Ascending aorta (tissue), 2 donors: ENCODE measurements at places on chromosomes 13 and 19.
A peak's percentile ranks its signal among the peaks of the same experiment; 100 is the strongest.

DNA sequence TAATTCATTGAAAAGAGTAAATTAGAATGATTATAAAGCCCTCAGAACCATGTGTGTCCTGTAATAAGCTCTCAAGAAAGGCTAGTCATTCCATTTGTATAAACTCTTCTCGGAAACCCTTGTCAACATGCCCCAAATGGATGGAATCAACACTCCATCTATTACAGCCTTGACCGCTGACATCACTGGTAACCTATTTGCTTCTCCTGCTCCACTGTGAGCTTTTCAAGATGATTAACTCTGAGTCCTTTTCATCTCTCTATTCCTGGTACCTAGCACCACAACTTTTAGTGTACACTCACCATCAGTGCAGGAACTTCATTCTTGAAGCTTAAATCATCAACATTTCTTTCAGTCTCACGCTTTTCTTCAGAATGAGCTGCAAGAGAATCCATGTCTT lies 612.0 kb downstream of the DCT start:
- no peak for DNase-seq
- H3K4me3 ChIP-seq: no peak overlapping the region
- no peaks in the 10 kb centered on the region for H3K36me3 ChIP-seq
- no peaks in the 10 kb centered on the region for H3K4me1 ChIP-seq
- H3K27me3 ChIP-seq: no peaks in the 10 kb centered on the region
- no peak overlapping the region for H3K27ac ChIP-seq

- DNase-seq: no peak
- H3K4me3 ChIP-seq: no peak overlapping the region
- no peaks in the 10 kb centered on the region for H3K4me1 ChIP-seq
- no peaks in the 10 kb centered on the region for H3K27me3 ChIP-seq
Observed at GRCh38 chr13:96229356-96229755, 139.4 kb downstream of the HS6ST3 start.

GRCh38 chr13:113756441-113757097 lies 2.5 kb upstream of the TMEM255B start:
- no peaks in the 10 kb centered on the region for H3K36me3 ChIP-seq
- no peaks in the 10 kb centered on the region for H3K27me3 ChIP-seq
- no peak for DNase-seq
- no peak overlapping the region for H3K4me3 ChIP-seq
- H3K27ac ChIP-seq: no peak overlapping the region
- H3K4me1 ChIP-seq: peaks cover 6% of the 10 kb centered on the region

DNA sequence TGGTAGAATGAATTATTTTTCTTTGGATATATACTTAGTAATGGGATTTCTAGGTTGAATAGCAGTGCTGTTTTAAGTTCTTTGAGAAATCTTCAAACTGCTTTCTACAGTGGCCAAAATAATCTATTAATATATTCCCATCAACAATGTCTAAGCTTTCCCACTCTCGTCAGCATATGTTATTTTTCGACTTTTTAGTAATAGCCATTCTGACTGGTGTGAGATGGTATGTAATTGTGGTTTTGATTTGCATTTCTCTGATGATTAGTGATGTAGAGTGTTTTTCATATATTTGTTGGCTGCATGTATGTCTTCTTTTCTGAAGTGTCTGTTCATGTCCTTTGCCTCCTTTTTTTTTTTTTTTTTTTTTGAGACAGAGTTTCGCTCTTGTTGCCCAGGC lies 90.2 kb upstream of the CSNK1A1L start:
- H3K27me3 ChIP-seq: no peaks in the 10 kb centered on the region
- no peak for DNase-seq
- no peaks in the 10 kb centered on the region for H3K4me1 ChIP-seq
- no peak overlapping the region for H3K27ac ChIP-seq
- H3K4me3 ChIP-seq: no peak overlapping the region
- no peaks in the 10 kb centered on the region for H3K36me3 ChIP-seq

GRCh38 chr19:52938761-52939160 lies 15.5 kb upstream of the ZNF888 start:
- no peaks in the 10 kb centered on the region for H3K36me3 ChIP-seq
- H3K4me1 ChIP-seq: no peaks in the 10 kb centered on the region
- no peak overlapping the region for H3K4me3 ChIP-seq
- H3K27ac ChIP-seq: no peak overlapping the region

DNA sequence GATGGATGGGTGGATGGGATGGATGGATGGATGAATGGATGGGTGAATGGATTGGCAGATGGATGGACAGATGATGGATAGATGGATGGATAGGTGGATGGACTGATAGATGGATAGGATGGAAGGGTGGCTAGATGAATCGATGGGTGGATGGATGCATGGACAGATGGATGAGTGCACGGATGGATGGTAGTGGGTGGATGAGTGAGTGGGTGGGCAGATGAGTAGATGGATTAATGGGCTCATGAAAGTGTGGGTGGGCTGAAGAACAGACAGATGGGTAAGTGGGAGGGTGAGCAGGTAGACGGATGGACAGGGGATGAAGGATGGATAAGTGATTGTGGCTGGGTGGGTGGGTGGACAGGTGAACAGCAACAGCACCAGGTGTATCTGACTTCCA lies 5.7 kb downstream of the SEMA6B start:
- H3K27ac ChIP-seq: no peak overlapping the region
- no peaks in the 10 kb centered on the region for H3K4me1 ChIP-seq
- DNase-seq: no peak
- H3K36me3 ChIP-seq: no peaks in the 10 kb centered on the region
- no peak overlapping the region for H3K4me3 ChIP-seq

- no peak overlapping the region for H3K4me3 ChIP-seq
- DNase-seq: no peak
- H3K27me3 ChIP-seq: no peaks in the 10 kb centered on the region
- no peak overlapping the region for H3K27ac ChIP-seq
Observed at GRCh38 chr19:34985249-34986022, 14.7 kb upstream of the GRAMD1A start.

- H3K4me3 ChIP-seq: no peak overlapping the region
- H3K27ac ChIP-seq: no peak overlapping the region
- no peaks in the 10 kb centered on the region for H3K4me1 ChIP-seq
- DNase-seq: no peak
Observed at GRCh38 chr19:41443813-41444455, 978 bp downstream of the ERICH4 start.

DNA sequence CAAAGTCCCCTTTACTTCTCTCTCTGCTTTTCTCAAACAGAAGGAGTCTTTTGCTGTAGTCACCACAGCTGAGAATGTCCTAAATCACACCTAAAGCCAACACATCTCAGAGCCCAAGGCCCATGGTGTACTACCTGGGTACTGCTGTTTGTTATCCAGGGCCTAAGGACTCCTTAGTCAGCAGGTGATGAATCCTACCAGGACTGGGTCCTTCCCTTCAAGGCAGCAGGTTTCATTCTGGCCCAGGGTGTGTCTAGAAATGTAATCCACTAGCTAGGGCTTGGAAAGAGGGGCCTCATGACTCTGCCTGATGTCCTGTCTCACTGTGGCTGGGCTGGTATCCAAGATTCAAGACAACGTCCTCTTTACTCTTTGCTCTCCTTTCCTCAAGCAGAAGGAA lies 36.2 kb upstream of the ENOX1 start:
- H3K27me3 ChIP-seq: no peaks in the 10 kb centered on the region
- no peak overlapping the region for H3K4me3 ChIP-seq
- no peaks in the 10 kb centered on the region for H3K4me1 ChIP-seq
- no peaks in the 10 kb centered on the region for H3K36me3 ChIP-seq
- no peak for DNase-seq
- H3K27ac ChIP-seq: no peak overlapping the region

- H3K4me3 ChIP-seq: no peak overlapping the region
- peak overlapping the region; percentile 97 for H3K27ac ChIP-seq
- H3K27me3 ChIP-seq: no peaks in the 10 kb centered on the region
- peaks cover 8% of the 10 kb centered on the region for H3K36me3 ChIP-seq
- peak; percentile 80 for DNase-seq
Observed at GRCh38 chr19:681029-682019, 5.1 kb downstream of the FSTL3 start.

DNA sequence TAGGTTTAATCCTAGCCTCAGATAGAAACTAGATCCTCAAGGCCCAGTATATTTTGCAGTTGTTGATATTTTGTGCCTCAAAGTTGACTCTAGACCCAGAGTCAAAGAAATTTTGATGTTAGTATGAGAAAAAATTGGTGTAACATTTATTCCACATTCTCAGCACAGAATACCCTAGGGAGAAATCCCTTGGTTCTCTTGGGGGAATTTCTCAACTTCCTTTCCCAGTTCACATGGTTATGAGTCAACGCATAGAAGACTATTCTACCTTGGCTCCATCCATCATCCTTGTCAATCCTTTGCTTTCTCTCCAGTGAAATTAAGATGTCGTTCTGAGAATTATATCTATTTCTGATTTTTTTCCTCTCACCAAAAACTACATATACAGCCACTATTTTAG lies 145.3 kb downstream of the POSTN start:
- H3K27me3 ChIP-seq: no peaks in the 10 kb centered on the region
- no peaks in the 10 kb centered on the region for H3K36me3 ChIP-seq
- H3K4me3 ChIP-seq: no peak overlapping the region

DNA sequence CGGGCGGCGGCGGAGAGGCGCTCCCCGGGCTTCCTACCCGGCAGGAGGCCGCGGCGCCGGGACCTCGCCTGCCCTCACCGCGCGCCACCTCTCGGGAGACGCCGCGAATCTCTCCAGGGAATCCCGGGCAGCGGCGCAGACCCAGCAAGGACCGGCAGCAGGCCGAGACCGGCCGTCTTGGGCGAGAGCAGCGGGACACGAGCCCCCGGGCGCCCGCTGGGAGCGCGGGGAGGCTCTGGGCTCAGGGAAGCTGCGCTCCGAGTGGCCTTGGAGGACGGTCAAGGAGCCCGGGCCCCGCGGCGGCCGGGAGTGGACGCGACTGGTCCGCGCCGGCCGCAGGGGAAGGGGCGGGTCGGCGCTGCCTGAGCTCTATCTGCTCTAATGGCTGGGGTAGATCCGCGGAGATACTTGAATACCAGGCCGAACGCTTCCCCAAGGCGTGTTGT lies 14.7 kb downstream of the CDX2 start:
- H3K4me3 ChIP-seq: peak overlapping the region; percentile 49
- peaks cover 2% of the 10 kb centered on the region for H3K4me1 ChIP-seq
- DNase-seq: no peak
- H3K27ac ChIP-seq: no peak overlapping the region
- peaks cover 14% of the 10 kb centered on the region for H3K27me3 ChIP-seq

GRCh38 chr13:90403330-90404082 lies 944.0 kb upstream of the MIR17HG start:
- no peaks in the 10 kb centered on the region for H3K27me3 ChIP-seq
- H3K4me3 ChIP-seq: no peak overlapping the region
- no peak for DNase-seq
- no peaks in the 10 kb centered on the region for H3K36me3 ChIP-seq
- H3K4me1 ChIP-seq: no peaks in the 10 kb centered on the region

- H3K36me3 ChIP-seq: peaks cover 48% of the 10 kb centered on the region
- DNase-seq: no peak
- H3K4me1 ChIP-seq: no peaks in the 10 kb centered on the region
- H3K27me3 ChIP-seq: no peaks in the 10 kb centered on the region
- H3K27ac ChIP-seq: no peak overlapping the region
Observed at GRCh38 chr19:48237057-48237456, 18.7 kb downstream of the CARD8 start.

DNA sequence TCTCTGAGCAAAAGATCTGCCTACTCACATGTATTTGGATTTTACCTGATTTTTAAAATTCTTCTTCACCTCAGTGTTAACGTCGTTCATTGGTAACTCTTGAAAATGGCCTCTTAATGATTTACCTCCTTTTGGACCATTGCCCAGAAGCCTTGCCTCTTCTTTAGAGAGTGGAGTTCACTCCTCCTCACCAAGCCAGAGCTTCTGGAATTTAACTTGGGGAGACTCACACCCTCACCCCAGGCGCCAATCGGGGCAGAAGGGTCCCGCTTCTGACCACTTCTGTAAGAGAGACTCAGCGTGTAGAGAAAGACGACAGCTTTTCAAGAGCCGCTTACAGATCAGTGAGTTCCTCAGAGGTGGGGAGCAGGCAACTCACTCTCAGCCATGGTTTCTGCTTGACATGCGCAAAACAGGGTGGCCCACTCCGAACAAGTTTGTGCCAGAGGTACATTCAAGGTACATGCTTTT lies 2.7 kb downstream of the PNMA8C start:
- peak overlapping the region; percentile 62 for H3K4me3 ChIP-seq
- H3K36me3 ChIP-seq: no peaks in the 10 kb centered on the region
- no peaks in the 10 kb centered on the region for H3K27me3 ChIP-seq

- no peaks in the 10 kb centered on the region for H3K27me3 ChIP-seq
- H3K36me3 ChIP-seq: no peaks in the 10 kb centered on the region
- DNase-seq: no peak
- no peak overlapping the region for H3K27ac ChIP-seq
- no peaks in the 10 kb centered on the region for H3K4me1 ChIP-seq
Observed at GRCh38 chr19:8064911-8065874, 12.6 kb downstream of the CCL25 start.

DNA sequence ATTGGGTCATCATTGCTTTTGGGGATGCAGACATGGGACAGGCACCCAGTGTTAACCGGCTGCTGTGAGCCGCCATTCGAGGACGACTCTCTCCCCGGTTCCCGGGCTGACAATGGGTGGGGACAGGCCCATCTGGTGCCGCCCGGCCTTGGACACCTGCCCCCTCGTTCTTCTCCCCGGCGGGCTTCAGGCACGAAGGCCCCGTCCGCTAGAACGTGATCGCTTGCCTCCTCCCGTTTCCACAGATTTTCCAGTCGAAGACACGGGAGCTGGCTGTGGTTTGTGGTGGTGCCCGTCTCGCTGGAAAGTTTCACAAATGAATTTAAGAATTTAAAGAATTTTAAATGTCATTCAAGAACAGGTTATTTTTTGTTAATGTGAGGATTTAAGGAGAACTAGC lies 2.0 kb downstream of the PALM start:
- H3K36me3 ChIP-seq: no peaks in the 10 kb centered on the region
- no peak for DNase-seq
- H3K4me1 ChIP-seq: no peaks in the 10 kb centered on the region
- peak overlapping the region; percentile 70 for H3K4me3 ChIP-seq

DNA sequence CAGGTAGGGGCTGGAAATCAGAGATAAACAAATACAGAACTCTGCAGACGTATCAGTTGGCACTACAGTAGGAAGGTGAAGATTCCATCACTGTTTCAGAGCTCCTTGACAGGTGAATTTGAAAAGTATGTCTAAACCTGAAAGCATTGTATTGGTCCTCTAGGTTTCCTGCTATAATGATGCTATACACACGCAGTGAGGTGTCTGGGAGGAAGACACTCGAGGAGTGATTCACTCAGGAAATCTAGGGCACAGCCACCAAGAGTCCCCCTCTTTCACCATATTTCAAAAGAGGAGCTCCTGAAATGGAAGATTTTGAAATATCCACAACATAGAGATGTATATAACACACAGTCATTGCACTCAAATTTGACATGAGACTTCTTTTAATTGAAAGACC lies 331.0 kb upstream of the DACH1 start:
- DNase-seq: no peak
- H3K4me1 ChIP-seq: no peaks in the 10 kb centered on the region
- no peak overlapping the region for H3K4me3 ChIP-seq
- H3K27ac ChIP-seq: no peak overlapping the region
- H3K27me3 ChIP-seq: no peaks in the 10 kb centered on the region
